ENCODE measurements at places on chromosomes 2 and 18.

DNA sequence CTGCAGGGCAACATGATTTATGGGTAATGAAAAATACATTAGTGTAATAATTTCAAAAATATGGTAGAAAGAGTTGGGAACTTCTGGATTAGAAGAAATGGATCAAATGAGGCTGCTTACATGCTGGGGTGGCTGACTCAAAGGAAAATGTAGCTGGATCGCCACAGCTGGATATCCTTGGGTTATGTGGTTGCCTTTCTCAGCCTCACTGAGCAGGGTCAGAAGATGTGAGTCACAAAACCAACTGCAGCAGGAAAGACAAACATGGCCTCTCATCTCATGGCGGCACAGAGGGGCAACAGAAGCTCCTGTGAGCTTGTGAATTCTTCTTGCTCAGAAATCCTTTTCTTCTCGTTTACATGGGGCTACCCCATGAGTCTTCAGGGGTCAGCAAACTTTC is 317.1 kb upstream of the SPRED2 start:
- DNase-seq: no peak

DNA sequence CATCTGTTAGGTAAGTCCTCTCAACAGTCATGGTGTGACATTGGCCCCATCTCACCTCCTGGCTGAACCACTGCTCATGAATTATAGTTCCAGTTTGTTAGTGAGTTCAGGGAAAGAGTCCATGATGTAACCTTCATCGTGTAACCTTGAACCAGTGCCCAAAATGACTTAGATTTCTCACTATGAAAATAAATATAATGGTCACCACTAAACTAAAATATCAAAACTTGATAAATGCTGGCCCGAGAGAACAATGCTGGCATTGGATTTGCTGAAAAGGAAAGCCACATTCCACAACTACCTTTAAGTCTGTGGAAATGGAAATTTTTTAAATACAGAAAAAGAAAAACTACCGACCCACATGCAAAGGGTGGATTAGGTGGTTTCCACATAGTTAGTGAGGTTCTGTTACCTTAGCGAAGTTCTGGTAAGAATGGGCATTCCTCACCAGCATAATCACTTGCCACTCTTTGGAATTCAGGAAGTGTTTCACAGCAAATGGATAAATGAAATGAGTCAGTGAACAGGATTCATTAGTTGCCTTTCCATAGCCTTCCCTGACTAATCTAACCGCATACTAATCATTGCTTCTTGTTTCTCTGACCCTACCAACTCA is 133.9 kb upstream of the CTAGE1 start:
- no peak for DNase-seq

DNA sequence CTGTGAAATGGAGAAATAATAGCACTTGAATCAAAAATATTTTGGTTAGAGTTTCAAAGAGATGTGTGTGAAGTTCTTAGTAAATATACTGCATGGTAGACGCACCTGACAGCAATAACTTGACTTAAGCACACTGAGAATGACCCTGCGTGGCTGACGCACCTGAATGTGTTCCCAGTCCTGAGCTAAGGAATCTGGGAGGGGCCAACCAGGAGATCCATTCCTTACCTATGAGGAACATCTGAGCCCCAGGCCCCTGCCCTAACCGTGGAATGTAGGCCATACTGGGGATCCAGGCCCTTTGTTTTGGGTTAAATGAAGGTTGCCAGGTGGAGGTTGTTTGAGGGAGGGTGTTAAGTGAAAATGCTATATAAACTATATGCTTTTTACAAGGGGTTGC is 284.4 kb downstream of the RBM43 start:
- DNase-seq: no peak

DNA sequence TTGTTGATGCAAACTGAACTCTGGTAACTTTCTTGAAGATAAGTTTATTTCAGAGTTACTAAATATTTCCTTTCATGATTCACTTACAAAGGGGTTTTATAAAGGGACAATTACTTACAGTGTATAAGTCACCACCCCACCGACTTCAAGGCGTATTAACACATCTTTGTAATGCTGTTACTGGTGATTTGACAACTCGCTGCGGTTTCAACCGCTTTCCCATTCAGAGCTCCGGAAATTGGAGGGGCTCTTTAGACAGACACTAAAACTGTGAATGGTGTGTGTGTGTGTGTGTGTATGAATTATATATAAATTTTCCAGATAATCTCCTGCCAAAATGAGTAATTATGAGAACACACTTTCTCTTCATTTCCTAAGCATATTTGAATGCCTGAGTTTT is 4.9 kb downstream of the TM4SF20 start:
- DNase-seq: no peak

GRCh38 chr2:57440437-57440836 is 606.2 kb upstream of the VRK2 start:
- DNase-seq: no peak

DNA sequence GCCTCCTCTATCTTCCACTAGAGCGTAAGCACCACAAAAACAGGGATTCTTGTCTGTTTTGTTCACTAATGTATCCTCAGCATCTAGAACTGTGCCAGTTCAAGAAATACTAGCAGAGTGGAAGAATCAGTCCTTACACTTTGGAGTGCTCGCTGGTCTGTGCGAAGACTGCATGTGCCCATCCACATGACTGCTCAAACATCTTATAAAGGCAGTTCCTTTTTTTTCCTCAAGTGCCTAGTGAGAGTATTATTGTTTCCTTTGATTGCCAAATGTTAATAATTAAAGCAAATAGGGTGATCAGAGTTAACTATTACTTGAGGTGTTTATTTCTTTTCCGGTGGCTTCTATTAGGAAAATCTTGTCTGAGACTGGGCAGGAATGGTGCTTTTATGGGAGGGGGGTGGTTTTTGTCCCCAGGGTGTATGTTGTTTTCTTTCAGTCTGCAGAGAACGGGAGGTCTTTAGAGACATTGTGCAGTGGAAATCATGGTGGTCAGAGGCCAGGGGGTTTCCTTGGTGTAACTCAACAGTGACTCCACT is 45.6 kb upstream of the ITGB6 start:
- no peak for DNase-seq

DNA sequence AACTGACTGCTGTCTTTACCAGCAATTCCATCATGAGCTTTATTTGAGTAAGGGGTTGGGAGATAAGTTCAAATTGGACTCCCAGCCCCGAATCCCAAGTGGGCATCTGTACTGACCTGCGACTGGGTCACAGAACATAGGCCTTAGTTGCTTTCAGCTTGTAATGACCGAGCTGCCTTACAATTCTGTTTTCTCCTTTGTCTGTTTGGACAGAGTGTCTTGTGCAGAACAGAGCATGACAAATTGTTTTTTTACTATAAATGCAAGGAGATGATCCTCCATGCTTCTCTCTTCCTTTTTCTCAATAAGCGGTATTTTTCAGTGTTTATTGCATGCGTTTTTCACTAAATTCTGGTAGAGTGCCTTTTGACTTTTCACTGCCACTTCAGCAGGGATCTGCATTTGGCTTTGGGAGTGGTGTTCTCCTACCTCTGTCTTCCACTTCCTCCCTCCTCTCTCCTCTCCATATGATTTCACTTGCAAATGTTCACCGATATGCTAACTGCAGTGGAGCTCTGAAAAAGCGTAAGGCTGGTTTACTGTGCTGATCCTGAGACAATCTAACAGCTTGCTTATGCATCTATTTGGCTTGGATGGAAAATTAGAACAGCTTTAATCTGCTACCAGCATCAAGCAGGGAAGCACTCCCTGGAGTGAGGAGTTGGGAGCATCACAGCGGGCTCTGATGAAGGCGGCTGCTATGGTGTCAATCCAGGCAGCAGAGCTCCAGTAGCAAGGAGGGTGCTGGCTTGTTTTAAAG is 158.8 kb upstream of the SMIM21 start:
- DNase-seq: no peak

GRCh38 chr2:136361521-136361920 is 243.6 kb upstream of the CXCR4 start:
- DNase-seq: no peak

DNA sequence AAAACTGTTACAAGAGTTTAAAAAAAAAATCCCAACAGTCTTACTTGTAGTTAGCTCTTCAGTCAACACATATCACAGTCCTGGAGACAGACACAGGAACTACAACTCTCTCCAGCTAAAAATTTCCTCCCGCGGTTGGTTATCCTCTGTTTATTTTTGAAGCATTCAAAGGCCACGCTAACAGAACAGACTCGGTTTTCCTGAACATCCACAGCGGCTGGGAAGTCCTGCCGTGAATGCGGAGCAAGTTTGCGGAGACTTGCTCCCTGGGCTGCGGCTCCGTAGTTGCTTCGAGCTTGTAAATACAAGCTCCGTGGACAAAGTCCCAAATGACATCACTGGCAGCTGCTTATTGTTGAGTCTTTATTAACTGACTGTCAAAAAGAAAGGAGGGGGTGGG is at the start of gene NCKAP5:
TSS of gene NCKAP5 (minus strand) at position 292 of the 400 bp plus-strand sequence. CDS start 50,937 bp downstream, outside the sequence.
- no peak for DNase-seq

GRCh38 chr18:51137891-51138290 is 59.6 kb downstream of the MEX3C start:
- no peak for DNase-seq

DNA sequence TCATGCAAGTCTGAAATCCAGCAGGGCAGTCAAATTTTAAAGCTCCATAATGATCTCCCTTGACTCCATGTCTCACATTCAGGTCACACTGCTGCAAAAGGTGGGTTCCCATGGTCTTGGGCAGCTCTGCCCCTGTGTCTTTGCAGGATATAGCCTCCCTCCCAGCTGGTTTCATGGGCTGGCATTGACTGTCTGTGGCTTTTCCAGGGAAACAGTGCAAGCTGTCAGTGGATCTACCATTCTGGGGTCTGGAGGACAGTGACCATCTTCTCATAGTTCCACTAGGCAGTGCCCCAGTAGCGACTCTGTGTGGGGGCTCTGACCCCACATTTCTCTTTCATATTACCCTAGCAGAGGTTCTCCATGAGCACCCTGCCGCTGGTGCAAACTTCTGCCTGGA is 220.6 kb upstream of the COPS8 start:
- no peak for DNase-seq

DNA sequence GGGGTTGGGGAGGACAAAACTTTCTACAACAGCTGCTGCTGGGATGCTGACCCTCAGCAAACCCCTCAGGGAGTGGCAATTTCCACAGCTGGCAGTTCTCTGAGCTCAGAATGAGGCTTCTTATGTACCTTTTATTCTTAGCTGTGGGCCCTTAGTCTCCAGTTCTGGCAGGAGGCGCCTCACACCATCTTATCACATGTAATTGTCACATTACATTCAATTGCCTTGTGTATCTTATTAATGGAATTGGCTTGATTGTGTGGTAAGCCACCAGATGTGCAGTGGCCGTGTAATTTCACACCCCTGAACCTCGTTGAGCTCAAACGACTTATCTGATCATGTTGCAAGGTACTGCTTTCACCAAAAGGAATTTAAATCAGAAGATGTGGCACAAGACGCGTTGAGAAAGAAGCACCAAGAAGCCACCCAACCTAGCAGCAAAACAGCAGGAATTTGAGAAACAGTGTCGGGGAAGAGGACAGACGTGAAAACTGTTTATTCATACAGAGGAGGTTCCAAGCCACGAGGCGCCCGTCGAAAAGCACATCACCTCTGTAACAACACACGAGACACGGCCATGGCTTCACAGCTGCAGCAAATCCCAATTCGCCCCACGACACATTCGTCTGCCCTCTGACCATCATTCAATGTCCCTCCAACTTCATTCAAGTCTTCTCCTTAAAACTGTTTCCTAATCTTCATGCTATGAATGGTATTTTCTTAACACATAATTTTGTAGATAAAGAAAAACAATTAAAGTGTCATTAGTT is 53.6 kb upstream of the LPIN2 start:
- no peak for DNase-seq

DNA sequence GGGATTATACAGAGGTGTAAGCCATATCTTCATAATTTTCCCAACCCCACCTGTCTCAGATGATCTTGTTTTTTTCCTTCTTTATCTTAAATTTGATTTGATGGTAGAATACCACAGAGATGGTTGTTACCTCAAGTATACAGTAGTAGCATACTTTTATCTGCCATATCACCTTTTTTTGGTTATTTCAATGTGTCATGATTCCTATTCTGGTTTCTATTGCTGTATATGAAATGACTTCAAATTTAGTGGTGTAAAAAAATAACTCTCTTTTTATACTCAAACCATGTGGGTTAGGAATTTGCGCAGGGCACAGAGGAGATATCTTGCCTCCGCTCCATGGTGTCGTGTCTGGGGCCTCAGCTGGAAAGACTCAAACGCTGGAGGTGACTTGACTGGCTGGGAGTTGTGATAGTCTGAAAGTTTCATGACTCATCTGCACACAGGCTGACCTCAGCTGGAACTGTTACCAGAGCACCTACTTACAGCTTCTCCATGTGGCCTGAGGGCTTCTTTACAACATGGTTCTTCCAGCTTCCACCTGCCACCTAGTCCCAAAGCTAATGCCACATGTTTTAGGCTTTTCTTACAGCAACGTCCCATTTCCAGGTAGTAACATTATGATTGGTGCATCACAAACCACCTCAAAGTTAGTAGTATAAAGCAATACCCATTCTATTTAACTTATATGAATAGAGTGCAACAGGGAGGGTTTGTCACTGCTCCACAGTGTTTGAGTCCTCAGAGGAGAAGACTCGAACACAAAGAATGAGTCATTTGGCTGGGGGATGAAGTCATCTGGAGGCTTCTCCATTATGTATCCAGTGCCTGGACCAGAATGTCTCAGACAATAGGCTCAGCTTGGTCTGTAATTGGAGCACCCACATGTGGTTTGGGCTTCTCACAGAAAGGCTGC is 82.3 kb upstream of the XPO1 start:
- no peak for DNase-seq

DNA sequence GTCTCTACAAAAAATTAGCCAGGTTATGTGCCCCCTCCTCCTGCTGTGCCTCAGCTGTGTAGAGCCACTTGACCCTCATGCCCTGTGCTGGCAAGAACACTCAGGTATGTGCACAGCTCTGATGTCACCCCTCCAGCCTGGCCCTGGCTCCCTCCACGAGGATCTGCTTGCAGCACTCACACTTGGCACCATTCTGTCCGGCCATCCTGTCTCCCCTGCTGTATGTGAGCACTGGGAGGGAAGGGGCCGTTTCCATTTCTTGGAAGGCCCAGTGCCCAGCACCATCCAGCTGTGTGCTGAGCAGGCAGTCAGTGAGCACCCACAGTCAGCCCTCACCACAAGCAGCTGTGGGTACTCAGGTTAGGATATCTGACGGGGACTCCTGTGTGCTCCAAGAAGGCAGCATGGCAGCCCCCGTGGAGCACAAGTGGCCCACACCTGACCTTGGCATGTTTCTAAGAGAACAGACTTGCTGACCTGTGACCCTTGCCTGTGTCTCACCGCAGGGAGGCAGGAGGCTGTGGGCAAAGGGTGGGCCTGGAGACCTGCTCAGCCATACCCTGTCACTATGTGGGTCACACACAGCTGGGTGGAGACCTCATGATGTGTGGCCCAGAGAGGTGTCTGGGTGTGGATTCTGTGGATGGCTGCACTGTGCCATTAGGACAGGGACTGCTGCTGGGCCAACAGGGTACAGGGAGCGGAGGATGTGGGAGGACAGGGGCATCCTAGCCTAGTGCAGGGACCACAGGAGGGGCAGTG is 31.5 kb downstream of the USP34 start:
- no peak for DNase-seq

DNA sequence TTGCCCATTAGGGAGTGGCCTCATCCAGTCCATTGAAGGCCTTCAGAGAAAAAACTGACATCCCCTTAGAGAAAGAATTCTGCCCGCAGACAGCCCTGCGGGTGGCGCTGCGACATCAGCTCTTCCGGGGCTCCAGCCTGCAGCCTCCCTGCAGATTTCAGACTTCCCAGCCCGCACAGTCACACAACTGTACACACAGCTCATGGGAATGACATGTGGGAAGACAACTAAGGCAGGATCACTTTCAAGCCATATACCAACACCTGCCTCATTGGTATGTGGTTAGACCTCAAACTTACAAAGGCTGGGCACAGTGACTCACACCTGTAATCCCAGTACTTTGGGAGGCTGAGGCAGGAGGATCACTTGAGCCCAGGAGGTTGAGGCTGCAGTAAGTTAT is 24.8 kb upstream of the TUBB6 start:
- no peak for DNase-seq

Measured in CMK (cell line).